ENCODE measurements at places on chromosomes 5 and 9. TPM values are rescaled to one million over a fixed set of nuclear protein-coding genes. Genes with fewer than 3 reads are reported as not detected.

The FBXW5 gene
- 124 TPM for total RNA-seq

The ADRB2 gene
- total RNA-seq = not detected

The CDKN2B-AS1 gene
- total RNA-seq = not detected

The HABP4 gene
- total RNA-seq = 66.0 TPM

The TAF11L5 gene
- total RNA-seq = not detected

The NR5A1 gene
- 0.54 TPM for total RNA-seq

The DMRTA1 gene
- not detected for total RNA-seq

The SV2C gene
- 0.43 TPM for total RNA-seq

The F2RL2 gene
- 260 TPM for total RNA-seq

The ZNF883 gene
- total RNA-seq = not detected

The TLR4 gene
- total RNA-seq = not detected

The PLPPR1 gene
- not detected for total RNA-seq

The ADAMTSL2 gene
- total RNA-seq = not detected

The DIPK1B gene
- 69.9 TPM for total RNA-seq

The MINAR2 gene
- not detected for total RNA-seq

The PCDHGB1 gene
- total RNA-seq = not detected

The PCDHA10 gene
- under 0.01 TPM for total RNA-seq

The OR1Q1 gene
- total RNA-seq = not detected

The NFIB gene
- total RNA-seq = not detected
